Vagina (tissue), 2 donors: ENCODE measurements at places on chromosomes 4 and X. TPM values are rescaled to one million over a fixed set of nuclear protein-coding genes. Genes with fewer than 3 reads are reported as not detected.

The SLC25A53 gene
- 43.0 TPM for total RNA-seq

- DNase-seq, result no peak
Measured at GRCh38 chr4:147844781-147845180, 112.9 kb downstream of the ARHGAP10 start.

The ITIH6 gene
- not detected for total RNA-seq

- no peak for DNase-seq
Measured at GRCh38 chr4:157804986-157805385, 367.8 kb downstream of the GASK1B start.

The GLRB gene
- 2.9 TPM for total RNA-seq

- no peak for DNase-seq
Measured at GRCh38 chrX:123994730-123995129, 33.2 kb downstream of the STAG2 start.

DNA sequence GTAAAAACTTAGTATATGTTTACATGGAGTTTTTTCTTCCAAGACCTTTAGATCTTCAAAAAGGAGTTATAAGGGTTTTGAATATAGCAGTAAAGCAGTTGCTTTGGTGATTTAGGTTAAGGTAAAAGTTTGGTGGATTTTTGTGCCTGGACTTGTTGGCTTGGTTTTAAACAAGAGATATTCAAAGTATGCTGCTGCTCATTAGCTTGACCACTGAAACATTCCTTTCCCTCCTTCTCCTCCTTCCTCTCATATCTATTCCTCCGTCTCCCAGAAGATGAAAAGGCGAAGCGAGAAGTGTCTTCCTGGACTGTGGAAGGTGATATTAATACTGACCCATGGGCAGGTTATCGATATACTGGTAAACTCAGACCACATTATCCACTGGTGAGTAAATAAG, 38.4 kb downstream of the METAP1 start:
- no peak for DNase-seq

- DNase-seq, result no peak
Measured at GRCh38 chr4:36772154-36772516, 472.4 kb upstream of the NWD2 start.

The TCEAL1 gene
- total RNA-seq, result 93.1 TPM

GRCh38 chr4:89837385-89837992, 528 bp upstream of the SNCA start:
- no peak for DNase-seq

The FTSJ1 gene
- 31.7 TPM for total RNA-seq

DNA sequence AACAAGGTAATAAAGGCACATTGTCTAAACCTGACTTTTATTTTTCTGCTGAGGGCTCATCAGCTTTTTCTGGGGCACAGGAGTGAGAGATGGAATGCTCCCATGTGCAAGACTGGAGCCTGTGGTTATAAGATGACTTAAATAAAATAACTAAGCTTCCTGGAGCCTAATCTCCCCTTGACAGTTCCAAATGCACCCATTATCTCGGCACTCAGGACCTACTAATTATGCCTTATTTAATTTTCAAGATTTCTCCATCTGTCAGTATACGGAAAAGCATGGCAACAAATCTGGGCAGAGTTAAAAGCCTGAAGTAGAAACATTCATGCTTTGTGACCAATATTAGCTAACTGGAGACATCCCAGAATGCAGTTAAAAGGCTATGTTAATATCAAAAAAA, 416.7 kb upstream of the TEX13C start:
- DNase-seq, result no peak

GRCh38 chrX:19852014-19853005, 35.1 kb downstream of the SH3KBP1 start:
- DNase-seq, result no peak
